ENCODE measurements at places on chromosomes 7 and 10.
A peak's percentile ranks its signal among the peaks of the same experiment; 100 is the strongest.

DNA sequence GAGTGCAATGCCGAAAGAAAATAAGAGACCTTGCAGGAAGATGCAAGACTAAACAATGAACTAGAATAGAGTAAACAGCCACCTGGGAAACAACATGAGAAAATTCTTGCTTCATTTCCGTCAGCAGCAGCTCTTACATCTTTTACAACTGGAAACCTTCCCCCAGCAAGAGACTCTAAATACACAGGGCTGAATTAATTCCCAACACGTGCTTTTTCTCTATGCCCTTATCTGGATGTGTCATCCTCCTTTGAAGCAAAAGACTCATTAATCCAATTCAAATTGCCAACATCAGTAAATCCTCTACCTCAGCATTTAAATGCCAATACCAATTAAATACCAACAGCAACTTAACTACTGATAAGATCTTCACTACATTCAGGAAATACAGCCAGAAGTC, 99.0 kb upstream of the PDE1C start:
- no peak for DNase-seq

- peak; percentile 27 for DNase-seq
Measured at GRCh38 chr10:11515596-11516430, 95.6 kb downstream of the USP6NL start.

DNA sequence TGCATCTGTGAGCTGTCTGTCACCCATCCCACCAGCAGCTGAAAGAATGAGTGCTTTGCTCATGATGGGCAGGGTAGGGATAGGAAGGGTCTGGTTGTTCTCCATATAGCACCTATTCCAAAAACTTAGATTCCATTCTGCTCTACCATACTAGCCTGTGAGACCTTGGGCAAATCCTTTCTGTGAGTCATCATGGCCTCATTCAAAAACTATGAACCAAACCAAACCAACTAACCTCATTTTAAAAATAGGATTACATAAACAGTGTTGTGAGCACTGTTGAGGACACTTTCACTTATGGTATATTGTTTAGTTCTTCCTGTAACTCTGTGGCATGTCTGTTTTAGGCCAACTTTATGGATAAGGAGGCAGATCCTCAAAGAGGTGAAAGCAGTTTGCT, 30.9 kb upstream of the STEAP4 start:
- DNase-seq, result no peak

- no peak for DNase-seq
Measured at GRCh38 chr10:47264797-47265281, 35.2 kb upstream of the GDF10 start.

DNA sequence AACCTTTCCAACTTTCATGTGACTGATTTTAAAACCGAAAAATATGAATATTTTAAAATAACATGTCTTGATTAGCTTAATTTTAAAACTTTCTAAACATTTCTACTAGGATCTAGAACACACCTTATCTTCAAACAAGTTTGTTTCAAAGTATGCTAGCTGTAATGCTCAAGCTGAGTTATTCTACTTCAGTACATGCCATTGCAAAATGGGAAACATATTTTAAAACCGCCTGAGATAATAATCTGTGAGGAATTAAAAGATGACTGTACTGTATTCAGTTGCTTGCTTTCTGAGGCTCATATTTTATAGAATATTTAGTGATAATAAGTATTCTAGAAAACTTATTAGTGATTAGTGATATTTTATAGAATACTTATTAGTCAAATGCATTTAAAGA, 99.6 kb downstream of the LMBR1 start:
- no peak for DNase-seq

GRCh38 chr7:2044311-2044882, 188.3 kb downstream of the MAD1L1 start:
- no peak for DNase-seq

GRCh38 chr7:151637781-151638261, 118.1 kb upstream of the RHEB start:
- no peak for DNase-seq

DNA sequence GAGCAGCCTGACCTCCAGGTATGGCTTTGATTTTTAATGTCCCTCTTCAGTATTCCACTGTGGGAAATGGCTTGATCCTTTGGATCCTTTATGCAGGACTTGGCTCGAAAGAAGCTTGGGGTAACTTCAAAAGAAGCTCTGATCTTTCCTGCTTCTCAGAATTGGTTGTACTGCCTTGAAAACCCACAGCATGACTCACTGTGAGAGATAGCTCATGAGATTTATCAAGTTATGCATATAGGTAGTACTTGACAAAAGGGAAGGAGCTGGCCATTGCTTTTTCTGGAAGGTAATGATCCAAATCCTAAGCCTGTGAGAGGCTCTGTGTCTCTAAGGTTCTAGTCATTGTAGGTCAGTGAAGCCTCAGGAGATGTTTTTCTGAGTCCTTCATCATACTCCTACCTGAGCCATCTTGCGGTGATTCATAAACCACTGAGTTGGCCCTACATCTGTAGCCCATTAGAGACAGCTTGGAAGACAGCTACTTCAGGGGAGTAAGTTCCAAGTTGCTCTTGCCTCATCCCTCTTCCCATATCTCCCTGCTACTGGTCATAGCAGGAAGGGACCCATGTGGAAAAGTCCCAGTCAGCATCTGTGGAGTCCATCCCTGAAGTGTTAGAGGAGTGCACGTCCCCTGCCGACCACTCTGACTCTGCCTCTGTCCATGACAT, 36.7 kb upstream of the NFKB2 start:
- DNase-seq, result no peak

- no peak for DNase-seq
Measured at GRCh38 chr7:103803631-103804030, 185.8 kb downstream of the RELN start.

GRCh38 chr10:22837351-22837750, 90.5 kb upstream of the ARMC3 start:
- no peak for DNase-seq

DNA sequence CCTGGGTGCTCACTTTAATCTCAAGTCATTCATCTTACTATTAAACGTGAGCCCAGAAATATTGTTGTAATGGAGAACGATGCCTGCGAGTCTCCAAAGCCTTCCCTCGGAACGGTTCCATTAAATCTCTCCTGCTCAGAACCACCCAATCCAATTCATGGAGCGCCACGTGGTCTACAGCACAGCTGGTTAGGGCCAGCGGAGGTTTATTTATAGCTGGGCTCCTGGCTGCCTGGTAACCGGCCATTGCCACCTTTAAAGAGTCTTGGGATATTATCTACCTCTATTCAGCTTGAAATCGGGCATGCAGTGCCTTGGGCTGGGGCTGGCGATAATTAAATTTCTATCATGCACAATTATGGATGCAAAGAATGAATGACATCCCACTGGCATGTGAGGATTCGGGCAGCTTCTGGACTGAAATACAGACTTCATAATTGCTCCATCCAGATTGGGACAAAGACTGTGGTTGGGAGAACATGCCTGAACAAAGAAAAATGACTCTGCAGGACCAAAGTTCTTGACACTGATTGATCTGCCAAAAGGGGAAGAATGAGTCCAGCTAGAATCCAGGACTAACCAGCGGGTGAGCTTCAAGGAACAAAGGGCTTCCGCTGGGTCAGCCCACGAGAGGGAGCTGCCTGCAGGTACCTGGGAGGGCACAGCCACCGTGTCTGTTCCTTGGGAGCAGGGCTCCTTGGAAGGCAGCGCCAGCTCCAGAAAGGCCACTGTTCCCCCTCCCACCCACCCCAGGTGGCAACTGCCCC, 7.3 kb downstream of the FAM20C start:
- DNase-seq, result no peak

GRCh38 chr7:30922596-30922995, 10.9 kb downstream of the AQP1 start:
- DNase-seq, result no peak

GRCh38 chr10:109894516-109894915, 28.8 kb downstream of the XPNPEP1 start:
- peak; percentile 37 for DNase-seq

GRCh38 chr10:34526186-34526585, 288.9 kb downstream of the PARD3 start:
- DNase-seq, result no peak

DNA sequence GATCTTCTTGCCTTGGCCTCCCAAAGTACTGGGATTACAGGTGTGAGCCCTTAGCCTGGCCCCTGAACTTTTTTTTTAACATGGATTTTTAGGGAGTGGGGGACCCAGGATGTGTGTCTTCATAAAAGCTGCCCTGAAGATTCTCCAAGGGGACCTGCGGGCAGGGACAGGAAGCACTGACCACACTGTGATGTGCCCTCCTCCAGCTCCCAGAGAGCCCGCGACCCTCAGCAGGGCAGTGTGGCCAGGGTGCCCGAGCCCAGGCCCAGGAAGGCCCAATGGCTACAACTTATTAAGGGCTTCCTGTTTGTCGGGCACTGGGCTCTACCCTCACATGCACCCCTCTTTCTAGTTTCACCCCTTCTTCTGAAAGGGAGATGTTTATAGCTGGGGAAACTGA, 2.5 kb upstream of the RET start:
- no peak for DNase-seq

DNA sequence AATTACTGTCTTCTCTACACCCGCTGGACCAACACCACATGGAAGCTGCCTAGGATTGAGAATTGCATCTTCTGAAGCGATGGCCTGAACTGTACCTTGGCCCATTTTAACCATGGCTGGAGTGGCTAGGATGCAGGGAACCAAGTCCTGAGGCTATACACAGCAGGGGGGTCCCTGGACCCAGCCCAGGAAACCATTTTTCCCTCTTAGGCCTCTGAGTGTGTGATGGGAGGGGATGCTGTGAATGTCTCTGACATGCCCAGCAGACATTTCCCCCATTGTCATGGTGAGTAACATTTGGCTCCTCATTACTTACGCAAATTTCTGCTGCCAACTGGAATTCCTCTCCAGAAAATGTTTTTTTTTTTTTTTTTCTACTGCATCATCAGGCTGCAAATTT, 822.7 kb downstream of the PCDH15 start:
- no peak for DNase-seq

DNA sequence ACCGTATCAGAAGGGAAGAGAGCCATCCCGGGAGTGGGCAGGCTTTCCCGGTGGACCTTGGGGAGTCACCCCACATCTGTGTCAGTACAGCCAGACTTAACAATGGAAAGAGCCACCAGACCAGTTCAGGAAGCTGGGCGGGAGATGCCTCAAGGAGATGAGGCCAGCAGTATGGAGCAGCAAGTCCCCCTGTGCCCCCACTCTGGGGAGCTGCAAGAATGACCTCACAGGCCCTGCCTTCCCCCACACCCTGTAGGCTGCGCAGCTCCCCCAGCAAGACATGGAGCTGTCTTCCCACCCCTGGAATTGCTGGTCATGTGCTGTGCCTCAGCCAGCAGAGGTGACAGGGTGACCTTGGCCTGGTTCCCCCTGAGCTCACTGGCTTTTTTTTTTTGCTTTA, 76.8 kb upstream of the INSIG1 start:
- DNase-seq, result no peak

DNA sequence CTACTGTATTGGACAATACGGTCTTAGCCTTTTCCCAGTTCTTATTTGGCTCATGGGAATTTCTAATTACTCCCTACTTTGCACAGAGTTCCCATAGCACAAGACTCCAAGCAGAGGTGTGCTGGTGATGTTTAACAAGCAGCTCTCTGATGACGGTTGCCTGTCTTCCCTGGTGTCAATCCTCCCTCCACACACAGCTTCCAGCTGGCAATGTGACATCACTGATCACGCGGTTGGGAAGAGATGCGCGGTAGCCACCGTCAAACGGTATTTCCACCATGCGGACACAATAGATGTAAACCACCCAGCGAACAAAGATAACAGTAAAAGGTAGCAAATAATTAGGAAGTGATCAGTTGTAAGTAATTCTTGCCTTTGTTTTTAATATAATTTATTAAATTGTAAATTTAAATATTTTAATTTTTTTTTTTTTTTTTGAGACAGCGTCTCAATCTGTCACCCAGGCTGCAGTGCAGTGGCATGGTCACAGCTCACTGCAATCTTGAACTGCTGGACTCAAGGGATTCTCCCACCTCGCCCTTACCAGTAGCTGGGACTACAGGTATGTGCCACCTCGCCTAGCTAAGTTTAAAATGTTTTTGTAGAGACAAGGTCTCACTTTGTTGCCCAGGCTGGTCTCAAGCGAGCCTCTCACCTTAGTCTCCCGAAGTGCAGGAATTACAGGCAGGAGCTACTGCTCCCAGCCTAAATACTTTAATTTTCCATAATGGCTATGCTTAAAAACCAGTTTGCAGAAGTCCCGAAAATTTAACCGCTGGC, 36.3 kb upstream of the IL15RA start:
- DNase-seq, result no peak

- no peak for DNase-seq
Measured at GRCh38 chr10:57785546-57785945, 482.1 kb downstream of the IPMK start.

- DNase-seq, result no peak
Measured at GRCh38 chr10:110311357-110311949, 6.7 kb upstream of the SMNDC1 start.

DNA sequence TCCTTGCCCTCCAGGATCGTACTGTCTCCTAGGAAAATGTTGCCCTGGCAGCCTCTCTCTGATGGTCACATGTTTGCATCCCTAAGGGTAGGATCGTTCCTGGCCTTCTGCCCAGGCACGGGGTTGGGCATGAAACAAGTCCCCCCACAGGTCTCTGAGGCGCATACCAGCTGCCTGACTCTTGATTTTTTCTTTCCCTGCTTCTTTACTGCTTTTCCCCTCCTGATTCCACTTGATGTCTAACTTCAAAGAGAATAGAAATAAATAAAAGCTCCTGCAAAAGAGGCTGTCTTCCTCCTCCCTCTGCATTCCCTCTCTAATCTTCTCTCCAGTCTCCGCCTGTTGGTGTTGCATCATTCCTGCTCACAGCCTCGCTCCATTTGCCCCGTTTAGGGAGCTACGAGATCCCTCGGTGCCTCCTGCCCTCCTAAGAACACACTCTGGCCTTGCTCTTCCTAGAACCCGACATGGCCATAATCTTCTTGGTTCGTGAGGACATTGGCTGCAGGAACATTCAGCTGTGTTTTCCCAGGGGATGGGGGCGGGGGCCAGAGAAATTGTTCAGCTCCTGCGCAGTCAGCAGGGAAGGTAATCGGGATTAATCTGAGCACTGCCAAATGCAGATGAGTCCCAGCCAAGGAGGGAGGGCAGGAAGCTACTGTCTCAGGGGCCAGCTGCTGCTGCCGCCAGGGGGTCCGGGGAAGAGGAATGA, 26.0 kb downstream of the LEP start:
- DNase-seq, result peak; percentile 95

DNA sequence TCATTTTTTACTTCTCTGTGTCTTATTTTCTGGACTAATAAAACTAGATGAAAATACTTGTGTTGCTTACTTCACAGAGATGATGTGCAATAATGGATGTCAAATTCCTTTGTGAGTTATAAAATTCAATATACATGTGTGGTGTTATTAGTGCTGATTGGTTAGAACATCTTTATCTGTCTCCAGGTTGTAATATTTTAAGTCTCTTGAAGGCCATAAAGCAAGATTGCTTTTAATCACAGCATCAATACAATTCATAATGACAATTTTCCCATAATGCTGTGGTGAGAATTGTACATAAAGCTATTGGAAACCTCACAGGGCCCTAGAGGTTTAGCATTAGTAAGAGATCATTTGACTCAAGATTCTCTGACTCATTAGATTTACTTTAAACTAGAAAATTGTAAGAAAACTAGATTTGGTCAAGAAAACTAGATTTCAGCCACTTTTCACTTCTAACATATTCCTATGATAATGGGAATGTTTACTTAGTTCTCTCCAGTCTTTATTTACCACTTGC, 963.7 kb downstream of the REEP3 start:
- DNase-seq, result no peak

GRCh38 chr10:6186894-6187256, 15.9 kb upstream of the PFKFB3 start:
- DNase-seq, result no peak
